ENCODE measurements at places on chromosomes 2 and 18. TPM values are rescaled to one million over a fixed set of nuclear protein-coding genes. Genes with fewer than 3 reads are reported as not detected.

SERPINB12 gene
- not detected for total RNA-seq

ABCG8 gene
- 0.27 TPM for total RNA-seq

G6PC2 gene
- 4.2 TPM for total RNA-seq

SEH1L gene
- total RNA-seq, result 30.5 TPM

SERPINB11 gene
- total RNA-seq, result 0.93 TPM

ALKAL2 gene
- total RNA-seq, result 6.8 TPM

ADGRF3 gene
- total RNA-seq, result not detected

KCNJ13 gene
- total RNA-seq, result 8.2 TPM

OSBPL6 gene
- 10.1 TPM for total RNA-seq

FOXD4L1 gene
- total RNA-seq, result not detected

ATOH8 gene
- 17.6 TPM for total RNA-seq

CYRIA gene
- total RNA-seq, result 9.3 TPM

LHCGR gene
- total RNA-seq, result 8.3 TPM

C18orf63 gene
- not detected for total RNA-seq

KLHL14 gene
- 15.2 TPM for total RNA-seq

Data from camera-type eye (tissue), 1 donor.